ENCODE measurements at places on chromosomes 12 and 14.

GRCh38 chr14:63039866-63040265 lies 5.4 kb downstream of the KCNH5 start:
- DNase-seq: no peak

GRCh38 chr12:52714887-52715281 lies 11.6 kb upstream of the KRT77 start:
- no peak for DNase-seq

- DNase-seq: no peak
Observed at GRCh38 chr14:49679271-49679670, 8.7 kb downstream of the POLE2 start.

DNA sequence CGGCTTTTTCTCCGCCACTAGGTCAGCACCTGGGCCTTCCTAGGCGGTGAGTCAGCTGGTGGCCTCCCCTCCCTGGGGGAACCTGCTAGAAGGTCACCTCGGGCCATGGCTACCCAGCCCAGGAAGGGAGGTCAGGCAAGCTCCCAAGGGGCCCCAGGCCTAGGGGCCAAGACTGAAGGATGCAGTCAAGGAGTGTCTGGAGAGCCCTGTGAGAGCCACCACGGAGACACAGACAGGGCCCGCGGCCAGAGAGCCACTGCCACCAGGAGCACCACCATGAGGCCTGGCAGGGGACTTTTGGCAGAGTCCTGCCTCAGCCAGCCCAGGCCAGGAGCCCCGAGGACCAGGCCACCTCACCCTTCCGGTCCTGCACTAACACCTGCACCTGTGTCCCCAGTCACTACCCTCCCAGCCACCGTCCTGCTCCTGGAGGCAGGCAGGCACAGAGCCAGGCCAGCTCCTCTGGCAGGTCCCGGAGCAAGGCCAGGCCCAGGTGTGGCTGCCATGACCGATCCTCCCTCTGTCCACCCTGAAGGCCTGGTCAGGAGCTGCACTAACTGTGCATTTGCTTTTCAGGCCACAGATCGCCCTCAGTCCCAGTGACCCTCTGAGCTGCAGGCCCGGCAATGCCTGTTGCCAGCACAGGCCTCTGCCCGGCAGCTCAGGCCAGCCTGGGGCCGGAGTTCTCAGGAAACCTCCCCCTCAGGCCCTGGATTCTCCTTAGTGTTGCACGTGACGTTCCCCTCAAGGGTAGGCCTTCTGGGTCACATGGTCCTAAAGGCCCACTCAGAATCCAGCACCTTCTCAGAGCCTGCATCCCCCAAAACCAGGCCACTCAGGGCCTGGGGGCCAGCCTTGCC lies 6.9 kb downstream of the PHETA1 start:
- DNase-seq: no peak

DNA sequence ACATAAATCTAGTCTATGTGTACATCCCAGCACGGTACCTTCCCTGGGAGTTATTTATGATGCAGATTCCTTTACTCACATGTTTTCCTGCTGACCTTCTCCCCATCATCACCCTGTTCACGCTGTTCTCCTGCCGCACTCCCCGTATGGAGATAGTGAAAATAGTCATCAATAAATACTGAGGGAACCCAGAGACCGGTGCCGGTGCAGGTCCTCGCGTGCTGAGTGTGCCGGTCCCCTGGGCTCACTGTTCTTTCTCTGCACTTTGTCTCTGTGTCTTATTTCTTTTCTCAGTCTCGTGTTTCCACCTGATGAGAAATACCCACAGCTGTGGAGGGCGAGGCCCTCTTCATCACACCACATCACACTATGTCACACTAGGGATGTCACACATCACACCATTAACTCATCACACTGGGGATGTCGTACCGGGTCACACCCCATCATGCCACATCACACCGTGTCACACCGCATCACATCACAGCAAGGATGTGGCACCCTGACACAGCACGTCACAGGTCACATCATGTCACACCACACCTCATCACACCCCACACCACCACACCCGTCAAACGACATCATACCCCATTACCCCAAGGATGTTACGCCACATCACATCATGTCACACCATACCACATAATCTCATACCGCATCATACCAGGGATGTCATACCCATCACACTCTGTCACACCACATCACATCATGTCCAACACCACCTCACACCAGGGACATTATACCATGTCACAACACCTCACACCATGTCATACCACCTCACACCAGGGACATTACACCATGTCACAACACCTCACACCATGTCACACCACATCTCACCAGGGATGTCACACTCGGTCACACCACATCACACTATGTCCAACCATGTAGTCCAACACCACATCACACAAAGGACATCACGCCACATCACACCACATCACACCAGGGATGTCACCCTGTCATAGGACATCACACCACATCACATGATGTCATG lies 207.0 kb downstream of the TMEM121 start:
- no peak for DNase-seq

DNA sequence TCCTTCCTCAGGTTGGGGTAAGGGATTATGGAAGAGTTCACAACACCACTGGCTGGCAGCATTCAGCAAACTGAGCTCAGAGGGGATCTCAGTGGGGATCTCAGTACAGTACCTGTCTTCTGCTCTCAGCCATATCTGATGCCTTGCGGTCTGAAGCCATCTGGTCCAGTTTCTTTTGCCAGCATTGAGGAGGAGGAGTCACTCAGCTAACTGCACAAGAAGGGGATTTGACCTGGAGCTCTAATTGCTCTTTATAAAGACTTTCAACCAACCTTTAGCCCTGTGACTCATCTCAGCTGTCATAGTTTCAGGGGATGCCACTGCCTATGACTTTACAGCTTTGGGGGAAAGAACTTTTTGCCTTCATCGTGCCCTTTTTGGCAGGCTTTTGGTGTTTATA lies 44.9 kb downstream of the JKAMP start:
- no peak for DNase-seq

DNA sequence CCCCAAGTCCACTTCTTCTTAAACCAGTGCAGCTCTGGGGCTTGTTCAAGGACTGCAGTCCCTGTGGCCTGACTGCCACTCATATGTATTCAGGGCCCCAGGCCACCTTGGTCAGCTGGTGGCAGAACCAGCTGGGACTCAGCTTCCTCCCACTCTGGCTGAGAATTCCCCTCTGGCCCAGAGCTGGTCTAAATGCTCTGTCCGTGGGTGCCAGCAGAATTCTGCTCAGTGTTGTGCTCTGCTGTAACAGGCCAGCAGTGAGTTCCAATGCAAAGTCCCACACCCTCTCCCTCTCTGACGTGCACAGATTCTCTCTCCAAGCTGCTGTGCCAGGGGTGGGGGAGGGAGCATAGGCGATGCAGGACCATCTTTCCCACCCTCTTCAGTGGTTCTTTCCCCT lies 210.4 kb upstream of the RGS6 start:
- DNase-seq: no peak

DNA sequence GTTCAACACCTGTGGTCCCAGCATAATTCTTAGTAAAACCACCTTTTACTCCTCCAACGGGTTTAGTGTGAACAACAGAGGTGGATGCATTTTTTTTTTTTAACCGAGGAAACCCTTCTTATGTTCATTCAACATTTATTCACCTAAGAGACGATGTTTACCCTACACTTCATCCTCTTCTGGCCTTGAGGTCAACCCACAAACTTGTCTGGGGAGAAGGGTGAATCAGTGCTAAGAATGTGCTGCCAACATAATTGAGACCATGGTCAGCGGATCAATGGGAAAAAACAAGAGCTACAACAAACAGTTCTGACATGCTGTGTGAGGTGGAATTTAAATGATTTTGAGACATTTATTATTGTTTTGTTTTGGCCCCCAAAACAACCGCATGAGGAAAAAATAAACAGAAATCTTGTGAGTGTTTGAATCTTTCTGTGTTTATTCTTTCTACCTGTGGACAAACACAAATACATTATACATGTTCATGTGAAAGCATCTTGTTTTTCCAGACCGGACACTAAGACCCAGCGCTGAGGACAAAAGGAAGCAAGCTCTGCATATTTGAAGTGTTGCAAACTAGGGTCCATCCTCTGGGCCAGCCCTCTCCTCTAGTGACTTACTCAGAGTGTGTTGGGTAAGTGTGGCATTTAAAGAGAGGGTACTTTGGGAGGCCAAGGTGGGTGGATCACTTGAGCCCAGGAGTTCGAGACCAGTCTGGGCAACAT lies 5.1 kb upstream of the USP30 start:
- no peak for DNase-seq

DNA sequence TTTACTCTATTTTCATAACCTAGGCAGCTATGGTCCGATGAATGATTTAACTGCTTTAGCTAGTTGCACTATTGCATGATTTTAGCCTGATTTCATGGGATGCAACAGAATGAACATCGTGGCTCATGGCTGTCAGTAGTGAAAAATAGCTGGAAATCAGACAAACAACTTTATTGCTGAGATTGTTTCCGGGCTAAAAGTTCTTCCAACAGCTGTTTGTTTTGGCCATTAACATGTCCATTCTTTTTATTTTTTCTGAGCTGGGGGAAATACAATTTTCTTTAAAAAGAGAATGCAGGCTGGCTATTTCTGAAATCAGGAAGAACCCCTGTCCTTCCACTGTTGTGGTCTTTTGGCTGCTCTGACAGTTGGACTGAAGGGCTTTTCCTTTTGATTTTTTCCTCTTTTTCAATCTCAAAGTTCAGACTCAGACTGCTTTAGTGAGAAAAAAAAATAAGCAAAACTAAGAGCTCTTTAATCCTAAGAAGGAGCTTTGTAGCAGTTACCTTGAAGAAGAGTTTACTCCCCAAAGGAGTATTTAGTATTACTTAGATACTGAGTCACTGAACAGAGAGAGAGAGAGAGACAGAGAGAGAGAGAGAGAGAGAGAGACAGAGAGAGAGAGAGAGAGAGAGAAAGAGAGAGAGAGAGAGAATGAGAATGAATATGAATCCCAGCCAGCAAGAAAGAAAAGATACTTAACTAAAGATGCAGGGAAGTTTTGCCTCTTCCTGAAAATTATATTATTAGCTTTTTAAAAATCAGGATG lies at the start of gene NAV3:
TSS of gene NAV3 (plus strand) at position 312 of the 769 bp plus-strand sequence. CDS start 568 bp downstream, outside the sequence.
- no peak for DNase-seq

DNA sequence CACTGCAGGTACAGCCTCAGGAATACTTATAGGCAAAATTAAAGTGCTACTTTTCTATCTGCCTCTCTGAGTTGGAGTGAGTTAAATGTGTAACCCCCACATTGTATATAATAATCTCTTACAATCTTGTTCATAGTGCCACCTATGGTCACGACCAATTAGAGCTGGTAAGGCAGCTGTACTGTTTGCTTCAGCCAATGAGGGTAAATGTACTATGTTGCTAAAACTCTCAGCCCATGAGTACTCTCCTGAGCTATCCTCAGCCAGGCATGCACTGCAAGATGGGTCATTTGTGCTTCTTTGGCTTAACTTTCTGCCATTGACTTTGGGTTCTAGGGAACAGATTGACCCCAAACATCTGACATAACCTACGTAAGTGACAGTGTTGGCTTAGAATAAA lies 15.0 kb upstream of the MDM2 start:
- no peak for DNase-seq

- DNase-seq: no peak
Observed at GRCh38 chr12:117903110-117903840, 65.5 kb downstream of the KSR2 start.

GRCh38 chr14:66752109-66752508 lies 244.2 kb downstream of the GPHN start:
- no peak for DNase-seq

DNA sequence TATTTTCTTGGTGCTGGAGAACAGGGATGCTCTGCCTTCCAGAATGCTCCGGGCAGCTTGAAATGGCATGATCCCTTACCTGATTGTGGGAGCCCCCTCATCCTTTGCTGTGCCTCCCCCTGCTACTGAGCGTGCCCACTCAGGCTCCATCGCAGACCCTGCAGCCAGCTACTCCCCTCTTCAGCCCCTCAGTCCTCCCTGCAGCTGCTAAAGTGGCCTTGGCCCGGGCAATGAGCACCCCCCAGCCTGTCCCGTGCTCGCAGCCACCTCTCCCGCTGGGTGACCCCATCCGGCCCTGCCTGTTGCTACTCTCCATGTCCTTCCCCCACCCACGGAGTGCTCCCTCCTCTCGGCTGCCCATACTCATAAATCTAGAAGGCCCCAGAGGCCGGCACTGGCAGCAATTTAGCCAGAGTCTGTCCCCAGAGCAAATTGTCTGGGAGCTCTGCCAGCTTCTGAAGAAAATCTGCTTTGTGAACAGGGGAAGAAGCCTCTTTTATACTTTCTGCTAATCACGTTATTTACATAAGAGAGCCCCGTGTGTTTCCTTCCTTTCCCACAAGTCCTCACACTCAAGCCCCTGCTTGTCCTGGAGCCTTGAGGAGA lies 143.7 kb upstream of the FRMD6 start:
- no peak for DNase-seq

GRCh38 chr12:55906056-55906455 lies 21.6 kb downstream of the PYM1 start:
- DNase-seq: no peak

- DNase-seq: no peak
Observed at GRCh38 chr12:76223869-76224268, 124.3 kb downstream of the BBS10 start.

DNA sequence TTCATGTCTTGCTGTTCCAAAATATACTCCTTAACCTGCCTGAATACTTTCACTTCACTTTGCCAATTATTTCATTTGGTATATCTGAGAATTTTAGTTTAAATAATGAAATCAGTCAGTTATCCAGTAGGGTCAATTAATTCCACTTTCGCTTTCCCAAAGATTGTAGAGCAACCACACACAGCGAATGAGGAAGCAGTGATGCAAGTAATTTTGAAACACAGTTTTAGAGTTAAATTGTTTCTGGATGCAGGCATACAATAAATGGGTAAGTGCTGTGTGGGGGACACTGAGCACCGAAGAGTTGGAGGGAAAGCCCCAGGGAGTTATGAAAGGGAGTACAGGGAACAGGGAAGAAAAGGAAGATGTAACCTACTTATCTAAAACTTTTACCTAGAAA lies 62.8 kb downstream of the TSHR start:
- no peak for DNase-seq

- no peak for DNase-seq
Observed at GRCh38 chr12:74292351-74293194, 245.1 kb upstream of the ATXN7L3B start.

GRCh38 chr12:143964-144649 lies 69.8 kb downstream of the SLC6A12 start:
- no peak for DNase-seq

DNA sequence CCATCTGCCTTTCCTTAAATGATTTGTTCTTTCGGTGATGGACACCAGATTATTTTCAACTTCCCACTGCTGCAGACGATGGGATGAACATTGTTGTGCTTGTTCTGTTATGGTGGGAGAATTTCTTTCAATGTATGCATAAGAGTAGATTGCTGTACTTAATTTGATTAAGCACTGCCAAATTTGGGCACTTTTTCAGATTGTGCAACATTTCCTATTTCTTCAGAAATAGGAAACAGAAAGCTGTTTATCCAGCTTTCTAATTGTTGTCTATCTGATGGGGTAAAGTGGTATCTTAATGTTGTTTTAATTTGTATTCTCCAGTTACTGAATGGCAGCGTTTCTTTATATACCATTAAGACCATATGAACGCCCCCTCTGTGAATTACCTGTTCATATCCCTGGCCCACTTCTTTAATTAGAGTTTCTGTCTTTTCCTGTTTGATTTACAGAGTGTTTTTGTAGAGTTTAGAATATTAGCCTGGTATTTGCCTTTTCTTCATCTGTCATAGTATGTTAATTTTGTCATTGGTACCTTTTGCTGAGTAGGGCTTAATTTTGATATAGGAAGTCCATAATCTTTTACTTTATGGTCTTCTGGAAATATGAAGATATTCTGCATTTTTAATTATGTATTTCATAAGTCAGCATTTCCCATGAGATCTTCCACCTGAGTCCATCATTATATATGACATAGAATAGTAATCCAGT lies 59.6 kb downstream of the DIP2B start:
- DNase-seq: no peak

GRCh38 chr14:101033446-101034165 lies 130.1 kb upstream of the RTL1 start:
- no peak for DNase-seq

Data from stimulated activated CD4-positive, alpha-beta T cell treated with anti-CD3 and anti-CD28 coated beads, TNF-alpha, amount 100 ng/mL, for 1 hour (primary cell).